ENCODE measurements at places on chromosomes 7 and 10. TPM values are rescaled to one million over a fixed set of nuclear protein-coding genes. Genes with fewer than 3 reads are reported as not detected.

DNA sequence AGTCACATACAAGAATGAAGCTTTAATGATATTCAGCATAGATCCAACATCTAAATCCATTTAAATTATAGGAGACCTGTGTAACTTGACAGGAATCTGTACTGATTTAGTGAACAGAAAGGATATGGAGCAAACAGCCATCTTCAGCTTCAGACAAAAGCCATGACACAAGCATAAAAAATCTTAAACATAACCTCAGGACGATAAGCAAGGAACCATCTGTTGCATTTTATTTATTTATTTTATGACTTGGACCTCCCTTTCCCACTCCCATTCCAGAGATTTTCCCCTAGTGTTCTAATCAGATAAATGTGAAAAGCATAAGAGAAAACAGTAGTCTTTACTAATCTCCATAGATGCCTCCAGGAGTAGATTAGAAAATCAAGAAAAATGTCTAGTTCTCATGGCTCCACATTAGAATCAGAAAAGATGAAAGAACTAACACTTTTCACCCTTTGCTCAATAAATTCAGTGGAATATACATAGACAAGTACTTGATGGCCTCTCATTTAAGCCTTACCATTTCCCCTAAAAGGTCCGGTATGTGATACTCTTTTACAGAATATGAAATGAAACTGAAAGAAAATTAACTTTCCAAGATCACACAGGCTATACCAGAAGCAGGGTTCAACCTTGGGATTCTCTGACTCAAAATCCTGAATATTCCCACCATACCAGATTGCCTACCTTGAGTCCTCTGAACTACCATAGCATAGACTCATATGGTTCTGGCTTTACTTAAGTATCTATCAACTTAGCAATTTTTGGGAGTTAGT, 15.2 kb downstream of the CACNA2D1 start:
- DNase-seq: no peak

- no peak for DNase-seq
Measured at GRCh38 chr7:64599359-64599758, 36.5 kb upstream of the ZNF680 start.

GRCh38 chr7:102313997-102314780, 27.5 kb downstream of the SH2B2 start:
- no peak for DNase-seq

- peak; percentile 56 for DNase-seq
Measured at GRCh38 chr7:143285470-143285778, 666 bp downstream of the TMEM139 start.

GRCh38 chr7:101702362-101702850, 73.3 kb upstream of the MYL10 start:
- no peak for DNase-seq

DNA sequence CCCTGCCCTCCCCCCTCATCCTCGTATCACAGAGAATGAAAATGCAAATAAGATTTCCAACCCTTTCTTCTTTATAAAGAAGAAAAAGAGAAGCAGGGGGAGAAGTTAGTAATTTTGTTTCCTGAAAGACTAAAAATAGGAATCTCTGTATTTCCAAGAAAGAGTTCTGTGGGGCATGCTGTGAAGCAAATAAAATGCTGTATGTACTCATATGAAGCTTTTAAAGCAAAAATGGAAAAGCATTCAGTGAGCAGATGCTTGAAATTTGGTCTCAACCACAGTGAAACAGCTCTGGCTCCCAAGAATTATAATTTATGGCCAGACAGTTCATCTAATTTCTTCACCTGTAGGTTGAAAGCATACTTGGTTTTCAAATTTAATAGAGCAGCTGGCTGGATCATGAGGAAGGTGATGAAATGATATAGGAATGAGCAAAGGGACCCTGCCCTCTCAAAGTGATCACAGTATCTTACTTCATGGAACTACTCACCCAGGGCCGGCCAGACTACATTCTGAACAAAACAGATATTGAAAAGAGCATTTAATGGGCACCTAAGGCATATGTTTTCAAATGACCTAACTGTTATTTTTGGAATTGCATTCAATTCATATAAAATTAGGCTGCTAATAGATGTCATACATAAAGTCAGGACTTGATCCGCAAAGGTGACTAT, 31.4 kb downstream of the SVIL start:
- DNase-seq: no peak

MARCHF5 gene
- total RNA-seq: 7.6 TPM

JAKMIP3 gene
- under 0.01 TPM for total RNA-seq
